ENCODE measurements at places on chromosomes 13 and 19.

GRCh38 chr13:34034411-34034810, 216.5 kb downstream of the RFC3 start:
- DNase-seq, result no peak

DNA sequence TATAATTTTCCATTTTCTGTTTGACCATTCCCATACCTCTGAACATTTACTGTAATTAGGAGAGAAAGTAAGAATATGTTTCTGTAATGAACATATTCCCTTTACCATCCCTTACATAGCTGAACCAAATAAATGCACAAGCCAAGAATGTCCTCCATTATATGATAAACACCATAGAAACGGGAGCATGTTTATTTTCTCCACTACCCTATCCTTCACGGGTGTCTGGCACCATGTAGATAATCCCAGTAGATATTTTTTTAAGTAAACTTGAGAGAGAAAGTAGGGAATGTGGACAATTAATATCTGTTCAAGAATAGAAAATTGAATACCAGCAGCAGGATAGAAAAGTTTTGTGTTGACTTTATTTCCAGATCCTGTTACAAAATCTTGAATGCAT, 928.4 kb downstream of the EFNB2 start:
- no peak for DNase-seq

- peak; percentile 47 for DNase-seq
Observed at GRCh38 chr19:40594657-40595091, 6.5 kb upstream of the LTBP4 start.

- DNase-seq, result no peak
Observed at GRCh38 chr13:22561581-22561980, 619.2 kb upstream of the SGCG start.

DNA sequence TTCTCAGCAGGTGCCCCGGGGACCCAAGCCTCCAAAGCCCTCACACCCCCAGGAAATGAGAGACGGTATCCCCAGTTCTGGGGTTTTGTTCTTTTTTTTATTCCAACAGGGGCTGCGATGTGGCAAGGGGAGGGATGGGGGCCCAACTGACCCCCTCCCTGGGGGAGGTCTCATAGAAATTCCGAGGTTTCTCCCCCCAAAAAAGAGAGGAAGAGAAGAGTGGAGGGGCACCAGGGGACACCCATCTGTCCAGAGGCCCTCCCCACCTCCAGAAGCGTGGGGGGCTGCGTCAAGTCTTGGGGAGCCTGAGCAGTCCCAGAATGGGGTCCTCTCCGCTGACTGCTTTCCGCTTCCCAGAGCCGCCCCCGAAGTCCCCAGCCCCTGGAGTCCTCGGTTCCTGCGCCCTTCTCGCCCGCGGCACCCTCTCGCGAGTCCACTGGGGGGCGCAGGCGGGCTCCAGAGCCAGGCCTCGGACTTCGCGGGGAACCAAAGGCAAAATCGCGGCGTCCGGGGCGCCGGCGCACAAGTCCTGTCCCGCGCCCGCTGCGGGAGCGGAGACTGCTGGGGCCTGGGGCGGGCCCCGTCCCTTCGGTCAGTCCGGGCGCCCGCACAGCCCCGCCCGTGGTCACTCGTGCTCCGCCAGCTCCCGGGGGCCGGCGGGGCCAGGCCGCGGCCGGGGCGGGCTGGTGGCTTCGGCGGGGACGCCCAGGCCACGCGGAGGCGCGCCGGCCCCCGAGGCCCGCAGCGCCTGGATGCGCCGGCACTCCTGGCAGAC, 4.4 kb upstream of the ATP1A3 start:
- DNase-seq, result peak; percentile 29

DNA sequence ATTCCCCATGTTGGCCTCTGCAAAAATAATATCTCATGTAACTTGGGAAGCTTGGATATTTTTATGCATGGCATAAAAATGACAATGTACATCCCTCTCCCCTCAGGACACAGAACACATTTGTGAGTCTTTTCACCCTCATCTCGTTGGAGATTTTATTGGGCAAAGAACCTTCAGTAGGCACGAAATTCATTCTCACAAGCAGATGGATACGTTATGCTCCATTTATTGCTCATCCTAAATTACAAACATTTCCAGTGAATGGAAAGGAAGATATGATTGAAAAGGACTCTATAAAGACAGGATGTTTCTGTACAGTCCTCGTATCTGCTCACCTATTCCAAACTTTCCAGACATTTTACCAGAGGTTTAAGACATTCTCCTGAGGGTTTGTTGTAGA, 1175.8 kb downstream of the UQCRFS1 start:
- no peak for DNase-seq

DNA sequence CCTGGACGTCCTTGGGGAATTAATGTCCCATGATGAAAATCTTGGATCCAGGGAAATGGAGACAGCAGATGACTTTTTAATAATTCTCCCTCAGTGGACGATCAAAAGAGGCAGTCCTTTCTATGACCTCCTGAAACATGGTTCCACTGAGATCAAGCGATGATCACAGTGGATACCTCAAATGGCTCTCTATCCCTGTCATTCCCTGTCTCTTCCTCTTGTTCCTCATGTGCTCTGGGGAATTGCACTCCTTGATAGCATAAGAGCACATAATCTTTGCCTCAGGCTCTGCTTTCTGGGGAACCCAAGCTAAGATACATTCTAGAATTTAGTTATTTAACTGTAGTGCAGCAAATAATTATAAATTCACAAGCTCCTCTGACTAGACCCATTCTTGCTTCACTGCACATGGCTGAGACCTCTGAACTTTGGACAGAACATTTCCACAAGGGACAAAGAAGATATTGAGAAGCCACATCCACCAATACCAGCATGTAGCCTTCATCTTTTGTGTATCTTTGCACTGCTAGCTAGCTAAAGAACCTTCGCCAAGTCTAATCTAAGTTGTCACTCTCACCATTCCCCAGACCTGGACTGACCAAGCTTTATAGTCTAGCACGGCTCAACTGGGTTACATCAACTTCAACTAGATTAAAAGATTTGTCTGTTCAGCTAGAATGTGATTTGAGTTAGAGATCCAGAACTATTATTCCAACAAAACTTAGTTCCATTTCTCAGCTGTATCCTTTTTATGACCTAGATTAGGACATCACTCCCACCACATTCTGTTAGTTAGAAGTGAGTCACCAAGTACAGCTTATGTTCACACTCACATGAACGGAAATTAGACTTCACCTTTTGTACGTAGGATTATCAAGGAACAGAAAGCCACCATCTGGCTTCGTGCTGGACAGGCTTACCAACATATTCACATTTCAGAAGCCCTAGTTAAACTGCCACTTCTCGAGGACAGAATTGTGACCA, 142.7 kb downstream of the SUCLA2 start:
- DNase-seq, result peak; percentile 62

DNA sequence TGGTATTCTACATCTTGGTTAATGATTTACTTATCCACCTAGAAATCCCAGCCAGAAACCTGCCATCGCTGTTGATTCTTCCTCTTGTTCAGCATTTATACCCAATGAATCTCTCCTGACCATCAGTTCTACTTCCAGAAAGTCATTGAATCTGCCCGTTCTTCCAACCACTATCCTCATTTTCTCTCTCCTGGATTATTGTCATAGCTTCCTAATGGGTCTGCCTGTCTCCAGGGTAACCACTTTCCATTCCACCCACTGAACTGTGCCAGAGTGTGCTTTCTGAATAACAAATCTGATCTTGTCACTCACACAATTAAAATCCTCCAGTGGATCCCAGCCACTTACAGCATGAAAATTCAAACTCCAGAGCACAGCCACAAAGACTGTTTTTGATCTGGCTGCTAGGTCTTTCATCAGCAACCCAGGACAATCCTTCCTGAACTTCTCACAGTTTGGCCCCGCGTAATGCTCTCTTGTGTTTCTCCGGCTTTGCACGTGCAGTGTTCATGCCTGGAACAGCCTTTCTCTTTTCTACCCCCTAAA, 330.6 kb downstream of the SPRY2 start:
- DNase-seq, result no peak

DNA sequence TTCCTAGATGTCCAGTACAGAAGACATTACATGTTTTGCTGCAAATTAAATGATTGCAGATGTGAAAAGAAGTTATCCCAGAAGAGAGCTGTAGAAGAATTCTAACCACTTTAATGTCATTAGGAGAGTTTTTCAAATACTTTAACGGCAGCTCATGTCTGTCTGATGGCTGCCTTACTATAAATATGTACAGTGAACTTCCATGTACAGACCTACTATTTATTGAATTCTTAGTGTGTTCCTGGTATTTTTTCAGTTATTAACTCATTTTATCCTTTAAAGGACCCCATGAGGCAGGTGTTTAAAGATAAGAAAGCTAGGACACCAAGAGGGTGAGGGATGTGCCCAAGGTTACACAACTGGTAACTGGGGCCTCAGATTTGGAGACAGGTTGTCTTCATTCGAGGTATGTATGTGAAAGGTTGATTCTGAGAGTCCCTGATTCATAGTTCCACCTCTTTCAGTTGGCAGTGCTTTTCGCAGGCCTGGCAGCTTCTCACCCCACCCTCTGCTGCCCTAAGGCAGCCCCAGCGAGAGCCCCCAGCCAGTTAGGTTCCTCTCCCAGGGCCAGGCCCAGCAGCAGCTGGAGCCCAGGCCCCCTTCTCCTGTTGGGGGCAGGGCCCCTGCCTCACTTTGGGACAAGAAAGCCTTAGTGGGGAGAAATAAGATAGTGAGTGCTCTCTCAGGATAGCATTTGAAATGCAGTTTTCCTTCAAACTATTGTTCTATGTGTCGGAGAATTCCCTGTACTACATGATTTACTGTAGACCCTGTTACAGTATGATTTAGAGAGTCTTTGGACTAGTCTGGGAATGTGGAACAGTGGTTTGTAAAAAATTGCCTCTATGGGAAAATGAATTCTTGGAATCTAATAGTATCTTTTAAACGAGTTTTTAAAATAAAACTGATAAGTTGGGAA, 67.7 kb upstream of the TEX29 start:
- no peak for DNase-seq

DNA sequence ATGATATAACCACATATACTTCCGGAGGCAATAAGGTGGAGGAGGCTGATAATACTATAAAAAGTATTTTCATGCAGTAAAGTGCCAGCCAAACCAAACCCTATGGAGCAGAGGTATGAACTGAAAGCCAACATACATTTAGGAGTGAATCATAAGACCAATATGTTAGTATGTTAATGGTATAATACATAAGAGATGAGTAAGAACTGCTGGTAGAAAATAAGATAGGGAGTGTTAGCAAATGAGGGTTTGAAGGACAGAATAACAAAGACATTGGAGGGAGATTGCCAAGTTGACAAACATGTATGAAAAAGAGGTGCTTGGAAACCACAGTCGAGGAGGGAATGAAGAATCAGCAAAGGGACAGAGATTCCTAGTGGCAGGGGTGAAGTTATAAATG, 10.8 kb downstream of the ENOX1 start:
- no peak for DNase-seq

DNA sequence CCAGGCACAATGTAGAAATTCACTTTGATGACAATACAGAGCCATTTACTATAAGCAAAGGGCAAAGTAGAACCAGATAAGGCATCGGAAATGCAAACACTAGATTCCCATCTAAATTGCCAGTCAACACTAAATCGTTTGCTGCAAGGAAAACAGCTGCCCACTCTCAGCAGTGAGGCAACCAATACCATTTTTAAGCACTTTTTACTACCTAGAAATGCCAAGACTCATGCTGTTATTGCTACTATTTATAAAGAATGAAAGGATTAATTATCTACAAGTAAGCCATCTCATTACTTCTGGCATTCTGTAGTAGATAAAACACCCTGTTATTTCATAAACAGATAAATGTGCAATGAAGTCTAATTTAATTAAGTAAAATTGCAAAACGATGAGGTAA, 422.0 kb downstream of the FGF14 start:
- no peak for DNase-seq

DNA sequence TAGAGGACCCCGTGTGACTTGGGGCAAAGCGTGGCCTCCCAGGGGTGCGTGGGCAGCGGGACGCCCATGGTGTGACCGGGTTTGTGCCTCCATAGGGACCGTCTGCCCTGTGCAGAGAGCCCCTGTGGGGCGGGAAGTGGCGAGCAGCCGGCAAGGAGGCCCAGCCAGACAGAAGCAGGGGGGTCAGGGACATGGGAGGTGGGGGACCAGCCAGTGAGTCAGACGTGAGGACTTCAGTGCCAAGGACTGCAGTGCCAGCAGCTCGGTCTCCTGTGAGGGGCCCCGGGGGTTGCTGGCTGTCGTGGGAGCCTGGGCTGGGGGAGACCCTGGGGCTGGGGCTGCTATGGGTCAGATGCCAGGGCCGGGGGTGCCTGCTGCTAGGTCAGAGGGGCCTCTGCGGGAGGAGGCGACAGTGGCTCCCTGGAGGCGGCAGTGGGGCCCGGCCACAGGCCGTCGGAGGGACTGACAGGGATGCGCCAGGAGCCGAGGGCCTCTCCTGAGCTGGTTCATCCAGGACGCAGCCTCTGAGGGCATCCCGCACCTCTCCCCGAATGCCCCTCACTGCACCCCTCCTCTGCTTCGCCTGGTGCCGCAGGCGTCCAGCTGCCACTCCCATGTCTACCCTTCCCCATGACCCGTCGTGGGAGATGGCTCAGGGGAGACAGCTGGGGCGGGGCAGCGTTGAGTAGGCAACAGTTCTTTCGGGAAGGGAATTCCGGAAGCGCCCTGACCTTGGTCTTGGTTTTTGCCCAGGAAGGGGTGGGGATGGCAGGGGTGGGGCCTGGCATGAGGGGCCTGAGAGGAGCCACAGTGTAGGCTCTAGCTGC, 80.0 kb downstream of the KDM4B start:
- DNase-seq, result peak; percentile 82

DNA sequence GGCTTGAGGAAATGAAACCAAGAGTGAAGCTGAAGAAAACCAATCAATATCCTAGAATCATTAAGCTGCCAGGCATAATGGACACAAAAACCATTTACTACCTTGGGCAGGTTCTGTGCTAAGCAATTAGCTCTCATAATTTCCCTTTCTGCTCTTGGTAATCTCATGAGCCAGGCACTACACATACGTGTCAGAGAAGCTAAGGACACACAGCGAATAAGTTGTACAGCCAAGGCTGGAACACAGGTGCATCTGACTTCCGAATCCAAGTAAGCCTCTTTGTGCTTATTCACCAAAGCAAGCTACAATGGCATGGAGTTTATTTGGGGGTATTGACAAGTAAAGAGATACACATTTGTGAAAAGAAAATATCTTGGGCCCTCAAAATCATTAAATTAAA, 1343.9 kb upstream of the MIR17HG start:
- no peak for DNase-seq

DNA sequence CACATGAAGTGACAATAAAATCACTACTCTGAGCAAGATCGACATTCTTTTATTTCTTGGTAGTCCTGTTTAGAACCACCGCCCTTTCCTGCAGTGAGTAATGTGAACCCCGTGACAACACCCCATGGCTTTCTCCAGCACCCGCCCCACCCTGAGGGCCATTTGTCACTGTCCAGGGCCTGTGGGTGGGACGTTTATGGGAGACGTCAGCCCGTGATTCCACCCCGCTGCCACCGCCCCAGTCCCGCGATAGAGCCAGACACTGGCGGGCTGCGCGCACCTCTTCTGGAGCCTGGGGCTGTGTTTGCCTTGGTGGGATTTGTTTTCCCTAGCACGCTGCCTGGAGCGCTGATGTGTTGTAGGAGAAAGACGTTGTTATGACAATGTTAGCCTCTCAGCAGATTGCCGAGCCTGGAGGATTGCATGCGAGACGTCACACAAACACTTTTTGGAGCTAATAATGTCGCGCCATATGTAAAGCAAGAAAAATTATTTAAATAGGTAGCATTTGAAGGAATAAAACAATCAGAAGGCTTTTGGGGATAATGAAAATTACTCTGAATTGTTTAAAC, 263.7 kb downstream of the TEX29 start:
- no peak for DNase-seq

- DNase-seq, result no peak
Observed at GRCh38 chr19:28137772-28138171, 1075.2 kb downstream of the UQCRFS1 start.

All from mesenchymal stem cell (in vitro differentiated cells and primary cell).